ENCODE measurements at places on chromosomes 16 and 17.

GRCh38 chr17:36849871-36850348 is 87.4 kb upstream of the LHX1 start:
- DNase-seq: no peak

GRCh38 chr16:82016964-82017363 is 5.7 kb upstream of the SDR42E1 start:
- DNase-seq: no peak

DNA sequence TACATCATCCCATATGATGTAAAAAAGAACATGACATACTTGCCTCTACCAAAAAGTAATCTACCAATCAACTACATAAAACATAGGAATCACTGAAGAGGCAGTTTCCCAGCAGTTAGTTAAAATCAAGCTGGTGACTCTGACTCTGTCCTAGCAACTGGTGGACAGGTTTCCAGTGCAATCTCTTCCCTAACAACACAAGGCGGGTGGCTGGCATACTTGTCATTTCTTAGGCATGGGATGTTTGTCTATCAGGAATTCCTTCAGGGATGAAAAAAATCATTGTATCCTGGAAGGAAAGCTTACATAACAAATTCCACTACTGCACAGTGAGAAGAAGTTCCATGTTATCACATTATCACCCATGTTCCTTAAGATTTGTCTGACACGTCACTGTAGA is 50.9 kb downstream of the HELZ start:
- DNase-seq: no peak

- DNase-seq: no peak
These were observed 23.7 kb downstream of the ALOX15 start for GRCh38 chr17:4617590-4618351.

DNA sequence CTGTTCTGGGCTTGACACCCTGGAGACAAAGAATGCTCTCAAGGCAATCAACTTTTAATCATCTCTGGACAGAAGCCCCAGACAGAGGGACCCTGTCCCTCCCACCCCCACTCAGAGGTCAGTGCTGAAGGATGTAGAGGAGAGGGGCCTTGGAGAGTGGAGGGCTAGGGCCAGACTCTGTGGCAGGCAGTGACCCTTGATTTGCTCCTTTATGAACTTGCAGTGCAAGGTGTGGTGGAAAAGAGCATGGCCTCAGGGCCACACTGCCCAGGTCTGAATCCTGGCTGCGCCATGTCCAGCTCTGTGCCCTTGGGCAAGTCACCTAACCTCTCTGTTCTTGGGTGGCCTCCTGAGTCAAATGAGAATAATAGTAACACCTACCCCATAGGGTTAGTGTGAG is 134.3 kb downstream of the TMEM132E start:
- DNase-seq: no peak

DNA sequence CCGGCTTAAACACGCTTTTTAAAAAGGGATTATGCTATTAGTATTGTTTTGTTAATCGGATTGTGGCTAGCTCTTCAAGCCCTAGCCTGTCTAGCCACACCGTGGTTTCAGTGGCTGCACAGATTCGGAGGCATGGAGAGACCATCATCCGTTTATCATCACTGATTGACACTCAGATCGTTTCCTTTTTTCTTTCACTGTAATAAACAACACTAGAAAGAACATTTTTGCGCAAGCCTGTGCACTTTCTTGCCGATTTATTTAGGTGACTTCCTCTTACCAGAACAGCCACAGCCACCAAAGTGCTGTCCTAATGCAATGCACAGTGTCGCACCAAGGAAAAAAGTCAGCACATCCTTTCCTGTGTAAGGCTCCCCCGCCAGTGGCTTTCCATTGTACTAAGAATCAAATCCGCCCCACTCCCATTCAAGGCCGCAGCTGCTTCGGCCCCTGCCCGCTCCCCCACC is 78.2 kb downstream of the CRISPLD2 start:
- DNase-seq: no peak

GRCh38 chr17:81419886-81420768 is 24.9 kb downstream of the BAHCC1 start:
- no peak for DNase-seq

DNA sequence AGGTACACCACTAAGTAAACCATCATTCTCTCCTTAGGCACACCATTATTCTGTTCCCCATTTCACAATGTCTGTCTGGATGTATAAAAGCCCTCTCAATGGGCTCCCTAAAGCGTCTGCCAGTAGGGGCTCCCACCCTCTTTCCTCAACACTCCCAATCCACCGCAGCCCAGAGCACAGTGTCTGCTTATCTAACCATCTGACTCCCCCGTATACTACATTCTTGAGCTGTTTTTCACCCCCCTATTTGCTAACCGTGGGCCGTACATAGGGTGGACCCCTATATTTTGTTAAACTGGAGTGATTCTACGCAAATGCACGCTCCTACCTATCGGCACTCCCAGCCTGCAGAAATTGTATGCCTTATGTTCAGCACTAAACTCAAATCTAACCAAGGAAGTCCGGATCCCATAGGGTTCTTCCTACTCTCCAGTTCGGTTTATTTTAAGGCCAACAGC is 685 bp upstream of the PSMD3 start:
- no peak for DNase-seq

- DNase-seq: no peak
These were observed 7.4 kb upstream of the ZNF469 start for GRCh38 chr16:88375236-88375975.

GRCh38 chr17:10368561-10368960 is 4.2 kb downstream of the MYH13 start:
- DNase-seq: no peak

DNA sequence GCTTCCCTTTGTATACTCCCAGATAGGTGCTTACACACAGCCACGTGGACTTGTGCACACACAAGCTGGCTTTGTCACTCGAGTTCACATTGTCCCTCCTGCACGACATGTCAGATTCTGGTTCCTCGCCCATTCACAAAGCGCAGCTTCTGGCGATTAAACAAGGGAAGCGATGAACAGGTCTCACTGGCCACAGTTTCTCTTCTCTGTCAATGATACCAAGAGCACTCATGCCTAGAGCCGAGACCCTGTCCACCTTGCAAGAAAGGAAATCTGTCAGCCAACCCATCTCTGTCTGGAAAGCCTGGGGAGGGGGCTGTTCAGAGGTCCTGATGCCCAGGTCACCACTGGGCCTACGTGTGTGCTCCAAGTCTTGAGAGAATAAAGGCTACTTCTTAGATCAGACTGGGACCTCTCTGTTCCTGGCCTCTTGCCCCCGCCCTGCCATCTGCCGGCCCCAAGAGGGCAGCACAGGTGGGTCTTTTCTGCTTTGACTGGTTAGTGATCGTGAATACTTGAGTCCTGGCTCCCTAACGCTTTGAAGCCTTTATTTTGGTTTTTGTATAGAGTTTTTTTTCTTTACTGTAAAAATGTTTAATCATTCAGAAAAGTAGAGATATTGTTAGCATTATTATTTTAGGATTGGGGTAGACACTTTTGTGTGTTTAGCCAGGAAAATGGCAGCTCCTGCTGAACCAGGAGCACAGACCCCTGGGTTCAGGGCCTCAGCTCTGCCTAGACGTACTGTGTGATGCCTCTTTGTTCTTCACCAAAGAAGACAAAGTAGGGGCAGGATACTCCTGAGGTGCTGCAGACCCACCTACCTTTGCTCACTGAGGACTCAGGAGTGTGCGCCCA is 104.7 kb downstream of the MRM1 start:
- no peak for DNase-seq

DNA sequence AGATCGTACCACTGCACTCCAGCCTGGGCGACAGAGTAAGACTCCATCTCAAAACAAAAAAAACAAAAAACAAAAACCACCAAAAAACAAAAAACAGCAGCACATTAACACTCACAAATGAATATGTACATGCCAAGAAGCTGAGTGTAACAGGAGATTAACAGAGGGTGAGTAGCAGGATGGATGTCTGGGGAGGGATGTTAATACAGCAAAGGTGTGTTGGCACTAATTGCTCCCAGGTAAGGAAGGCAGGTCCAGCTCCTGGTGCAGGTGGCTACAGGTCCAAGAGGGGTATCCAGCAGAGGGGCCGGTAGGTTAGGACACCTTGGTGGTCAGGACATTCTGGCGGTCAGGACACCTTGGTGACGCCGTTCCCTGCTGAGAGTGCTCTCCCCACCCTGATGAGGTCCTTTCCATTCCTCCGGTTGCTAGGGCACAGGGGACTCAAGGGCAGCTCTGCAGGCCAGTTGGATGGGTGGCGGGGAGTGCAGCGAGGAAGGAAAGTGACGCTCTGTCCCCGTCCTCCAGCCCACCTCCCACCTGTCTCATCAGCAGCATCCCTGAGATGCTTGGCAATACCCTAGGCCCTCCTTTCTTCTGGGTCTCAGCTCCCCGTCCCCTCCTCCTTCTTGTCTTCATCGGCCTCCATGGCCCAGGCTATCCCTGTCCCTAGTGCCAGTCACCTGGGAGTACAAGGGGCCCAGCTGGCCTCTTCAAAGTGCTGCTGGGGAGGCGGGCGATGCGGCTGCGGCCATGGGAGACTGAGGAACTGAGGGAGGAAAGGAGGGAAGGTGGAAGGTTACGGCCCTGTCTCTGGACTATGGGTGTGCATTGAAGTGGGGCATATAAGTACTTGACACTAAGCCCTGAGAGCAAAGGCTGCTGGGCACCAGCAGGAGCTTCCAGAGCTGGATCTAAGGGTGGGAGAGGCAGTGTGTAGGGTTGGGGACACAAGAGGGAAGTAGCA is 10.7 kb upstream of the GFAP start:
- DNase-seq: no peak

- no peak for DNase-seq
These were observed 246.5 kb downstream of the FOXL1 start for GRCh38 chr16:86824751-86825296.

- DNase-seq: no peak
These were observed 1.5 kb downstream of the SH2B1 start for GRCh38 chr16:28865001-28865688.

DNA sequence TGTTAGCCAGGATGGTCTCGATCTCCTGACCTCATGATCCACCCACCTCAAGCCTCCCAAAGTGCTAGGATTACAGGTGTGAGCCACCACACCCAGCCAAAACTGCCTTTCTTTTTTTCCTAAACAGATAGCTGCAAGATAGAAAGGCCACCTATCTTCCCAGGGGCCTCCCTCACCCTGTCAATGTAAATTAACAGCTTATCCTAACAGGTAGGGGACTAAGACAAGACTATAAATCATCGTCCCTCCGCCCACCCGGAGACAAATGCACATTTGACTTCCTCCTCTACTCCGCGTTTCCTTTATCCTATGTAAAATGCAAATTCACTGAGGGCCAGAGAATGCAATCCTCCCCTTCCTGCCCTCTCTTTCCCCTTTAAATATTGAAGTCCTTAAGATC is 71.4 kb downstream of the MARF1 start:
- DNase-seq: no peak

- no peak for DNase-seq
These were observed 12.1 kb downstream of the CCDC42 start for GRCh38 chr17:8732406-8733085.

DNA sequence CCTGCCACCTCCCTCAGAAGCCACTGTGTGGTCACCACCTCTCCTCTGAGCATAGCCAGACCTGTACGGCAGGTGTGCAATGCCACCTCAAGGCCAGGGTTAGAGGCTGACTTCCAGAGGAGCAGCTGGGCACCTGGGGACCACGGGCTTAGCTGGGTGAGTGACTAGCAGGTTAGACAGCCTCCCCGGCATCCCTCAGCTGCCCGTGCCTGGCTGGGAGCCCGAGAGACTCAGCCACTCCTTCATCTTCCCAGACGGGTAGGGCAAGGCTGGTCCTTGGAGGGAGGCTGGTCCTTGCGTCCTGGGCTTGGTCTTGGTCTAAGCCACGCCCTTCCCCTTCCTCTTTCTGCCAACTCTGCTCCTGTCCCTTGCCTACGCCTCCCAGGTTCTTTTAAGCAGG is 7.8 kb downstream of the CRHR1 start:
- DNase-seq: no peak

- DNase-seq: no peak
These were observed 420.9 kb upstream of the SOX9 start for GRCh38 chr17:71699907-71700306.

DNA sequence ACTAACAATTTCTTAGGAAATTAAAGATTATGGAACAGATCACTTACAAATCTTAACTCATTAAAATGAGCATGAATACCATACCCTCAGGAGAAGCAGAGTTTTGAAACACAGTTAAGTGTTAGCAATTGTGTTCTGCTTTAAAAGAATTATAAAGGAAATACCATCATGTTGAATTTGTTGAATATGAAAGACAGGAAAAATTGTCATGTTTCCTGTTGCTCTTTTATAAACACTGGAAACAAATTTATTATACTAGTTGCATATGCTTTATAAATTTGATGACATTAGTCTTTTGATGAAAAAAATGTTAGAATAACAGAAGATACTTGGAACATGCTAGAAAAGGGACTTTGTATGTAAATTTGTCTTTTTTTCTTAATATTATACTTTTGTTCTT is 59.7 kb downstream of the VMP1 start:
- DNase-seq: no peak

All from NCI-H446 treated with DMSO at 0.1 percent for 48 hours (cell line).